Suppressor macrophage treated with lipopolysaccharide for 4 hours (primary cell): ENCODE measurements at places on chromosomes 3 and 15.

DNA sequence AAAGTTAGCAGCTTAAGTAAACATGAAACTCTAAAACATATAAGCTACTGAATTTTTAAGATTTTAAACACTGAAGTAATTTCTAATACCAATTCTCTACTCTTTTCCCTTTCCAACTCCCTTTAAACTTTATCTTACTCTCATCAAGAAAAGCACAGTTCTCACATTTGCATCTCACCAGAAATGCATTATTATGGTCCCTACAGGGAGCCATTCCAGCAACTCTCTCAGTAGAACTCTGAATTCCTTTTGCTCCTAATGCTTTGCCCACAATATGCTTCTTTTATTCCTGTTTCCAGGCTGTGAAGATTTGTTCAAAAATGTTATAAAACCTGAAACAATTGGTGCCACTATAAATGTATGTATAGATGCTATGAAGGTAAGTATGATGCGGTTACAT is 83.4 kb downstream of the TFDP2 start:
- DNase-seq, result no peak

- peak; percentile 25 for DNase-seq
These were observed 497.7 kb upstream of the THBS1 start for GRCh38 chr15:39083213-39083612.

DNA sequence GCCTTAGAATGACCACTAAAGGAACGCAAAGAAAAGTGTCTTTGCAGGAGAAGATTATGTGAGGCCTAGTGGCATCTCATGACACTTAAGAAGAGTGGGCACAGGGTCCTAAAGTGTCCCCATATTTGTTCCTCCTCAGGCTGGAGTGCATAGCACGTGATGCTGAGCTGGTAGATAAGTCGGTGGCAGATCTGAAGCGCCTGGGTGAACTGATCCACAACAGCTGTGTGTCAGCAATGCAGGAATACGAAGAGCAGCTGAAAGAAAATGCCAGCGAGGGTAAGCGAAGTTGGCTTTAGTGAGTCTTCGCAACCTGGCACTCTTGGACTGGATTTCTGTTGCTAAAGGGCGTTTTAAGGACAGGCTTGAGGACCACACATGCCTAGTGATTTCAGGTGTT is 92.6 kb downstream of the CHD2 start:
- no peak for DNase-seq

DNA sequence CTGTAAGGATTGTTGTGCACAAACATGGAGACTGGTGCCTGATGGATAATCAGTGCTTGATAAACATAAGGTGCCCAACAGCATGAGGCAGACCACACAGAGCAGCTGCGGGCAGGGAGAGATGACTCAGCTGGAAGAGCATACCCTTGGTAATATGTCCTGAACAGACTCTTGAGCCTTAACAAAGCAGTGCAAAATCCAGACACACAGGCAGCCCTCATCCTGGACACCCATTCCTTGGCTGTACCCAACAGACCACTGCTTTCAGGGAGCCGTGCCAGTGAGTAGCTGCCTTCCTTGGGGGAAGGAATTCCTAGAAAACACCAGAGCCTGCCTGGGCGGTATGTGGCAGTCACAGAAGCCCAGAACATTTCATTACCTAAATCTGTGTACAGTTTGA is 156.2 kb downstream of the CLSTN2 start:
- DNase-seq, result no peak
